ENCODE measurements at places on chromosomes 1 and 21.
A peak's percentile ranks its signal among the peaks of the same experiment; 100 is the strongest.

DNA sequence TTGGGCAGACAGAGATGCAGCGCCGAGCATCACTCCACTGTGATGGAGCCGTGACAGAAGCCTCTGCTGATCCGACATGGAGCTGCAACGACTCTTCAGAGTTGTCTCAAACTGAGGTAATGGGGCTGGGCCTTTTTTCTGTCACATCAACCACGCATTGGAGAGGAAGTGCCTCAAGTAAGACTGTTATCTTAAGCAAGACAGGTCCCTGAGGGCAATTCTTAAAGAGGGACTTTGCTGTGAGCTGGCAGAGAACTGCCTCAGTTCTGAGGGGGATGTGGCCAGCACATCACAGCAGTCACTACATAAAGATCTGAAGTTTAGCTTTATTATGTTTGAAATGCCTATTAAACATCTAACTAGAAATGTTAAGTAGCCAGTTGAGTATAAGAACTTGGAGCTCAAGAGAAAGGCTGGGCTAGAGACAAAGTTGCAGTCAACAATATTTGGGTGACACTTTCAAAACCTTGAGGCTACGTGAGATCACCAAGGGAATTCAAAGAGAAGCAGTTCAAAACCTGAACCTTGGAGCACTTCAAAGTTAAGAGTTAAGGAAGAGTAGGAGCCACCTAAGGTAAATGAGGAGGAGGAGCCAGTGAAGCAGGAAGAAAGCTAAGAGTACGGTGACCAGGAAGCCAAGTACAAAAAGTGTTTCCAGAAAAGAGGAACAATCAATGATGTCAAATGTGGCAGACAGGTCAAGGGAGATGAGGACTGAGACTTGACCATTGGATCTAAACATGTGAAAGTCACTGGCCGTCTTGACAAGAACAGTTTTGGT lies 54.2 kb upstream of the BCL9 start:
- no peak for DNase-seq

- DNase-seq: peak; percentile 8
Measured at GRCh38 chr1:23098463-23099170, 70.0 kb downstream of the LUZP1 start.

DNA sequence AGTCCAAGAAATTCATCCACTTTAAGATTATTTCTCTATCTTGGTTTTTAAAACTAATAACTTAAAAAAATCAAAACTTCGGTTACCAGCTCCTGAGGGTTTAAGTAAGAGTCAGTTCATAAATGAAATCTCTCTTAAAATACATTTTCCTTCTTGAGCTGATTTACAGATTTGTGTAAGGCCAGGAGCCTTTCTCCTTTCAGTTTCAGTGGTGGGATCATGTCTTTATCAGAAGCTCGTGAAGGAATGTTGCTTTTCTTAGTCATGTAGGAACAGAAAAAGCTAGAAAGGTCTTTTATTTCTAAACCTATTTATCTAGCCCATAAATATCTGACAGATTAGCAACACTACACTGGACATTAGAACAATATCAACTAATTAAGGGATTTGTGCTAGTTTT lies 390.2 kb downstream of the GPATCH2 start:
- no peak for DNase-seq

GRCh38 chr1:42957229-42957879 lies 1.3 kb downstream of the SLC2A1 start:
- no peak for DNase-seq

- DNase-seq: no peak
Measured at GRCh38 chr1:230153641-230154296, 86.7 kb downstream of the GALNT2 start.

DNA sequence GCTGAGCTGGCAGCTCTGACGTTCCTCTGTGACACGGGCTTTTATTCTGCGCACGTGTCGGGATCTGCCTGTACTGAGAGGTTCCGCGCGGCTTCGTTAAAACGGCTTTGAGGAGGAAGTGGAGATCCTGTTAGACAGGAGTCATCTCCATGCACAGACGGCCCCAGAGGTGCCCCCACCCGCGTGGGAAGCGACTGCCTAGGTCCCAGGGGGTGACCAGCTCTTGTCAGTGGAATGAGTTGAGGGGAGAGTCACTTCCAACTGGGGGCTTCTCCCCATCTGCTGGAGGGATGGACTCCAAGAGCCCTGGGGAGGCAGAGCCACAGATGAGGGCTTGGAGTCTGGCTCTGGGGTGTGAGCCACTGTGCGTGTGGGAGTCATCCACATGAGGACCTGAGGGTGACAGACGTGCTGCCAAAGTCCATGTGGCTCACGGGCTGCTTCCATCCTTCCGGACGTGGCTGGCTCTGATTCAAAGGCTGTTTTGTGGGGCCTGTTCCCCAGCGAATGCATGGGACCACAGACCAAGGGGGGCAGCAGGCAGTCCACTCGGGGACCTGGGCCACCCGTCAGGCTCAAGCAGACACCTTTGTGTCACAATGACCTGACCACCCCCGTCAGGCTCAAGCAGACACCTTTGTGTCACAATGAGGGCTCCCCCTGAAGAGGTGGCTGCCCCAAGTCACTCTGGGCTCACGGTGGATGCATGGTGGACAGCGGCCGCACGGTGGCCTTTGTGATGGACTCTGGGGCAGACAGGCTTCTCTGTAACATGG lies 26.8 kb downstream of the PTTG1IP start:
- no peak for DNase-seq

DNA sequence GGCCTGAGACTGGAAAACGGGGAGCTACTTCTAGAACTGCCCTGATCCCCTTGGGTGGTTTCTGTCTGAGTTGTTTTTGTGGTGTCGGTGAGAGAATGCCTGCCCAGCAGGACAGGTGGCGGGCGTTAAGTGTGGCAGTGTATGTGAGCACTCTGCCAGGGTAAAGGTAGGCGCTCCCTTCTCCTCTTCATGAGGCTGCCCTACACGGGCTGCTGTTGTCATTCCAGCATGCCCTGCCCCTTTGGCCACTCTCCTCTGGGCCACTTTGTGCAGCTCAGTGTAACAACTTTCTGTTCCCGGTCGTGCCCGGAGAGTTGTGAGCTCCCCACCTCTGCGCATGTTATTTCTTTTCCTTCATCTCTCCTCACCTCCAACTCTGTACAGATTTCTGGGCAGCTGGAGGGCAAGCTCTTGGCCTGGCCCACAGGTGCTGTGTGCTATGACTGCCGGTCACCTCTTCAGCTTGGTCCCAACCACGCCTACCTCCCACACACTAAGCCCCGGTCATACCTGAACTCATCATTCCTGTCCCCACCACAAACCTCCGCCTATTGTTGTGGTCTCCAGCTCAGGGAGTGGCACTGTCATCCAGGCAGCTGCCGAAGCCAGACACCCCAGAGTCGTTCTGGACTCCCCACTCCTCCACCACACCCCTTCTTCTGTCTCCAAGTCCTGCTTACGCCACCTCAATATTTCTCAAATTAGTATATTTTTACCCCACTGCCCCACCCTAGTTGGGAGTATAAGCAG lies 69.0 kb downstream of the GADD45A start:
- no peak for DNase-seq

- DNase-seq: no peak
Measured at GRCh38 chr1:78072216-78072615, 26.4 kb downstream of the GIPC2 start.

- DNase-seq: no peak
Measured at GRCh38 chr1:46647611-46648010, 20.6 kb downstream of the ATPAF1 start.

GRCh38 chr1:45585110-45585426 lies 1.2 kb downstream of the NASP start:
- DNase-seq: no peak

GRCh38 chr1:19477284-19478249 lies 7.8 kb downstream of the CAPZB start:
- no peak for DNase-seq

DNA sequence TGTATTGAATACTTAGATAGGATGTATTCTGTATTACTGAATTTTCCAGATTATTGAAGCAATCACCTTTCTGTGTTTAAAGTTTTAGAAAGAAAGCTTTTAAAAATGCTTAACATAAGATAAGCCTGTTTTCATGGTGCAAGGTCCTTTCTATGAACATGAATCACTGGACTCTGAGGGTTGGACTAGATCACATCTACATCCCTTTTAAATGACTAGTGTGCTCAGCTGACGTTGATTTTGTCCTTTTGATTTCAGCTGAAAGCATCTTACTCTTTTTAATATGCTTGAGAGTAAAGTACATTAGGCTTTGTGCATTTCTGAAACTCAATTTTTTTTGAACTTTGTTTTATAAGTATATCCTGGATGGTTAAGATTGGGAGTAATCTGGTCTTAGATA lies 16.2 kb downstream of the MIER1 start:
- no peak for DNase-seq

GRCh38 chr1:19321071-19321470 lies 8.9 kb downstream of the SLC66A1 start:
- no peak for DNase-seq

DNA sequence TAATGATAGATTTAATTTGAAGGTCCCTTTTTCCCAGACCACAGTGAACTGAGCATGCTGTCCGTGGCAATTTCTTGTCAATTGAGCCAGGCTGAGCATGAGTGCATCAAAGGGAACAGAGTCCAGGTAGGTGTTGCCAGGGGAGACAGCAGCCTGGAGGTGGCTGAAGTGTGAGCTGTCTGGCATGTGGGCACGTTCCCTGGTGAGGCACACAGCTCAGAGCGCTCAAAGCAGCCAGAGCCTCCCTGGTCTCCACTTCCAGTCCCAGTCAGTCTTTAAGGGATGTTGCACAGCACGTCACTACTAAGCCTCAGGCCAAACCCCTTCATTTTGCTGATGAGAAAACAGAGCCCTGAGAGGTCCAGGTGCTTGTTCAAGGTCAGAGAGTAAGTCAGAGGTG lies 251.4 kb downstream of the MATN1 start:
- DNase-seq: no peak

- no peak for DNase-seq
Measured at GRCh38 chr21:29893687-29894086, 46.1 kb downstream of the GRIK1 start.

GRCh38 chr1:200330741-200331428 lies 79.0 kb downstream of the ZNF281 start:
- DNase-seq: no peak

GRCh38 chr1:18148461-18148860 lies 40.9 kb downstream of the IGSF21 start:
- no peak for DNase-seq

DNA sequence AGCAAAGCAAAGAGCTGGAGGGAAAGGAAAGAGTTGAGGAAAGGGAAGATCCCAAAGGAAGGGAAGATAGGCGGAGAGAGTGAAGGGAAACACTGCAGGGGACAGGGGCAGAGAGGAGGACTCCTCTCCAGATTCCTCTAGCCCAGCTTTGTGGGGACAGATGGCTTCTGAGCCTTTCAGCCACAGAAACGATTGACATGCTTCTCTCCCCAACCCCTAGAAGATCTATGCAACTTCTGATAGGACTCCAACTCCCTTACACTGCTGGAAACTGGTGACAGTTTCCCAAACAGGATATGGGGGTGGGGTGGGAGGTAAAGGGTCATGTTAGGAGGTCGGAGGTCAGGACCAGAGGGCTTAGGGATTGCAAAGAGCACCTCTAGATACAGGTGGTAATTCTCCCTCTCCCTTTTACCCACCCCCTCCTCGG lies 6.5 kb downstream of the MEX3A start:
- DNase-seq: no peak

DNA sequence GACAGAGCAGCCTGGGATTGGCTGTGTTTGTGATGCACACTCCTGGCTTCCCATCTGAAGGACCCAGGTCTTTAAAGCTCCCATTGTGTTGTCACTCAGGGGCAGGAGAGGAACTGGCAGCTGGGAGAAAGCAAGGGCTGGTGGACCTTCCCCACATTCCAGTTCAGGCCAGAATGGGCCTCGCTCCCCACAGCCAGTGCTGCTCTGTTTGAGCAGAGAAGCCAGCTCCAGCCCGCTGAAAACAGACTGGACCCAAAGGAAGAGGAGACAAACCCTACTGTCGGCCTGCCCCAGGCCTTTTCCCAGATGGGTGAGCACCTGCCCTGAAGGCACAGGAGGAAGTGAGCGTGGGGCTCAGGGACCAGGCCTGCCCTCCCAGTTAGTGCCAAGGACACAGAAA lies 499.4 kb downstream of the NPHP4 start:
- no peak for DNase-seq

DNA sequence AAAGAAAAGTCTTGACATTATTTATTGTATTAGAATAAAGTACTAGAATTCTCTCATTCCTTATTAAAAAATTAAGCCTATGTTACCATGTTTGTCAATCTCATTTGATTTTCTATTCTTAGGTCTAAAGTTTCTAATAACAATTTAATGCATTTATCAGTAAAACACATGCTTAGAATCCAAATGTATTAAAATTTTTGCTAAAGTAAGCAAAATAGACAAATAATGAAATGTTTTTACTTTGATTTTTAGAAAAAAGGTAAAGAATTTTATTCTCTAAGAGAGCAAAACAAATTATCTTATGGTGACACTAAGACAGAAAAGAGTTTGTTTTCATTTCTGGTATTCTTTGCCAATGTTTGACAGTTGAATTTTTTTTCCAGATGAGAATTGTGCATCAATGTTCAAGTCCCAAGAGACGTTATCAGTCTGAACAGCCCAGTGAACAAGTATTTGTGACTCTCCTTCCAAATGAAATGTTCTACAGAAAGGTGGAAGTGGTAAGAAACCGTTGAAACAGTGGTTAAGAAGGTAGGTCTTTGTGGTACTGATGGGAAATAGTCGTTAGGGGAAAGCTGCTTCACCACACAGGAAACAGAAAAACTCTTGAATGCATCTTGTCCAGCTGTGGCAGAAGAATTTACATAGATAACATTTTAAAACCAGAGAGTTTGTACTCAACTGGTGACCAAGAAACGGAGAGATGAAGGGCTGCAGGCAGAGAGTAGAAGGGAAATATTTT lies 402.5 kb downstream of the PTPRC start:
- DNase-seq: no peak

DNA sequence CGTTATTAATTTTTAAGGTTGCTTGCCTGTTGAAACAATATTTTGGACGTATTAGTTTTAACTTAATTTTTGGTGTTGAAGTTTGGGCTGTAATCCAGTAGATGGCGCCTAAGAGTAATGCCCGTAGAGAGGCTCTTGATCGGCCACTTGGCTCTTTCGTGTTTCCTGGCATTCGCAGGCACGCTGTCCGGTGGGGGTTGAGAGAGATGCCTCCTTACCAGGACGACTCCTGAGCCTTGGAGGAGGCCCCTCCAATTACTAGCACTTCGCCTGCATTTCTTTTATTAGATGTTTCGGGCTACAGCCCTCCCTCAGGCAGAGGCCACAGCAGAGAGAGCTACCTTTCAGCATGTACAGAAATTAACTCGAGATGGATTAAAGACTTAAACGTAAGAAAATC lies 12.0 kb downstream of the OR2M4 start:
- no peak for DNase-seq

Data from cortex of kidney (tissue), 1 donor.